ENCODE measurements at places on chromosomes 12 and 14.

DNA sequence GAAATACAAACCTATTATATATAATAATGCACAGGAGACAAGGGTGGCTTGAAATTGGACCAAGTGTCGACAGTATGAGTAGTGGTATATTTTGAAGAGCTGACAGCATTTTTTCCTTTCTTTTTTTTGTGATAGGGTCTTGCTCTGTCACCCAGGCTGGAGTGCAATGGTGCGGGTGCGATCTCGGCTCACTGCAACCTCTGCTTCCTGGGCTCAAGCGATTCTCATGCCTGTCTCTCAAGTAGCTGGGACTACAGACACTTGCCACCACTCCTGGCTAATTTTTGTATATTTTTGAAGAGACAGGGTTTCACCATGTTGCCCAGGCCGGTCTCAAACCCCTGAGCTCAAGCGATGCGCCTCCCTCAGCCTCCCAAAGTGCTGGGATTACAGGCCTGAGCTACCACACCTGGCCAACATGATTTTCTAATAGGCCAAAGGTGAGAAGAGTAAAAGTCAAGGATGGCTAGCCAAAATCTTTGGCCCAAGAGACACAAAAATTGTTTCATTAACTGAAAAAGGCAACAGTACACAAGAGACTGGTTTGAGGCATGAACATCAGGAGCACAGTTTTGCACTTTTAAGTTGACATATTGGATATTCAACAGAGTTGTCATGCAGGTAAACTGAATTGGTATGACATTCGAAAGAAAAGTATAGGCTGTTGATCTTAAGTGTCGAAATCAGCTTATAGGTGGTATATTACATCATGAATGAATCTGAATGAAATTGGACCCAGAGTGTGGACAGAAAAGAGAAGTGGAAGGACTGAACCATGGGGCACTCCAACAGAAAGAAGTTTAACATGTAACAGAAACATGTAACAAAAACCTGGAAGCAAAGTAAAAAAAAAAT, 12.5 kb downstream of the HNRNPC start:
- DNase-seq: no peak

DNA sequence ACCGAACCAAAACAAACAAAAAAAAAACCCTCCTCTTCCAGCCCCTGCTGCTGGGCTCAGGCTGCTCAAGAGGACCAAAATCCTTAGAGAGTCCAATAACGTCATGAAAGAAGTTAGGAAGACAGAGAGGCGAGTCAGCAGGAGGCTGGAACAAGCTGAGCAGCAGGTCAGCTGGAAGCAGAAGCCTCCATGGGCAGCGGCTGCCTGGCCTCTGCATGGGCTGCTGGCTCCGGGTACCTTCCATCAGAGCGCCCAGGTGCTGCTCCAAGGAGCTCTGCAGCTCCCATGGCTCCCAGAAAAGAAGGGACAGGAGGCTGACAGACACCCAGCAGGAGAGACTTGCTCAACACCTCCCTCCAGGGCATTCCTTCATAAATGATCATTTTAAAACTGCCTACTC, 3.2 kb upstream of the KRT2 start:
- no peak for DNase-seq

- DNase-seq: no peak
Observed at GRCh38 chr12:11433664-11434063, 38.3 kb upstream of the PRB2 start.

DNA sequence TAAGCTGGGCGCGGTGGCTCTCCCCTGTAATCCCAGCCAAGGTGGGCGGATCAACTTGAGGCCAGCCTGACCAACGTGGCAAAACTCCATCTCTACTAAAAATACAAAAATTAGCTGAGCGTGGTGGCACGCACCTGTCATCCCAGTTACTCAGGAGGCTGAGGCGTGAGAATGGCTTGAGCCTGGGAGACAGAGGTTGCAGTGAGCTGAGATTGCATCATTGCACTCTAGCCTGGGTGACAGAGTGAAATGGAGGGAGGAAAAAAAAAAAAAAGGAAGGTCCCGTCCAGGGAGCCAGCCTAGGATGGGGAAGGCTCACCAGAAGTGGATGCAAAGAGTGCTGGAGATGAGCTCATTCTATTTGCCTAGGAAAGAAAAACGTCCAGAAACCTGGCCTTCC, 1.9 kb upstream of the CD27 start:
- no peak for DNase-seq

- DNase-seq: no peak
Observed at GRCh38 chr12:132481771-132482745, 7.9 kb upstream of the FBRSL1 start.

- no peak for DNase-seq
Observed at GRCh38 chr14:51442513-51443175, 202.6 kb downstream of the TMX1 start.

DNA sequence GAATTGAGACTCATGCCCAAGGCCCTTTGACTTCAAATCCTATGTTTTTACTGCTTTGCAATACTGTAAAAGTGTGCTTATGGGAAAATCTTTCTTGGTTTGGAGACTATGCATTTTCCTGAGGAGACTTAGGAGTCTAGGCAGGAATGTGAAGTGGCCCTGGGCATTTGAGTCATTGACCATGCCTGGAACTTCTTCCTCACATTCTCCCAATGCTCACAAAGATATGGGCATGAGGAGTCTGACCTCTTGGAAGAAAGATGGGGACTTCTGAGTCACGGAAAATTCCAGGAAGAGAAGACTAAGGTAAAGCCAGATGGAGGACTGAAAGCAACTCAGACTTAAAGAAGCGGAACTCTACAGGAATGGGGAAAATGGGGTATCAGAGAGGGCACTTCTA, 38.2 kb upstream of the ZNF641 start:
- no peak for DNase-seq

GRCh38 chr12:103561174-103561573, 25.9 kb upstream of the STAB2 start:
- no peak for DNase-seq

GRCh38 chr14:68824517-68825347, 31.9 kb upstream of the ZFP36L1 start:
- peak; percentile 86 for DNase-seq

GRCh38 chr14:42299692-42300091, 693.0 kb downstream of the LRFN5 start:
- DNase-seq: no peak

GRCh38 chr12:113422030-113422885, at the start of gene SDSL:
Gene SDSL, plus strand, starts transcription at chr12:113422380. Its CDS starts 5,603 bp downstream, at chr12:113427983.
- DNase-seq: no peak

DNA sequence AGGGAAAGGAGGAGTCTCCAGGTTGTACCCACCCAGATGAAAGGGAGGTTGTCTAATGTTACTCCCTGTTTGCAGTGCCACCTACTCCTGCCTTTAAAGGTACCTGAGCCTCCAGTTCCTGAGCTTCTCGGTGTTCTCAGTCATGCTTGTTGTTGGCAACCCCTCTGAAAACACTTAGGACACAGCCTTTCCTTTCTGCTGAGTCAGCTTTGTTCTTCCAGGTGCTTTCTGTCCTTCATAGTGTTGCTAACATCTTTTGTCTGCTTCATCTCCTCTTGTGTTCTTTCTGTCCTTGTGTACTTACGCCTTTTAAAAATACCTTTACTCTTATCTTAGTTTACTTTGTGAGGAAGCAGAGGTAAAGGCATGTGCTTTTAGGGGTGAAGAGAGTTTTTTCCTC, 97.0 kb upstream of the NEDD1 start:
- no peak for DNase-seq

- no peak for DNase-seq
Observed at GRCh38 chr12:100163416-100164152, 20.9 kb upstream of the BLTP3B start.

- no peak for DNase-seq
Observed at GRCh38 chr12:121934309-121934664, 15.9 kb downstream of the CFAP251 start.

GRCh38 chr12:21528953-21529352, 2.9 kb downstream of the SPX start:
- DNase-seq: no peak

- DNase-seq: no peak
Observed at GRCh38 chr12:10121278-10121677, 8.7 kb downstream of the CLEC7A start.

GRCh38 chr12:43805149-43805859, 813 bp downstream of the TWF1 start:
- no peak for DNase-seq

Measured in HuH-7 (cell line).